Calu3 (cell line): ENCODE measurements at places on chromosomes 16 and 17.
A peak's percentile ranks its signal among the peaks of the same experiment; 100 is the strongest.

GRCh38 chr17:82875407-82875856, 35.6 kb upstream of the ZNF750 start:
- DNase-seq = no peak

GRCh38 chr17:44065668-44066203, 735 bp downstream of the LSM12 start:
- DNase-seq = no peak

DNA sequence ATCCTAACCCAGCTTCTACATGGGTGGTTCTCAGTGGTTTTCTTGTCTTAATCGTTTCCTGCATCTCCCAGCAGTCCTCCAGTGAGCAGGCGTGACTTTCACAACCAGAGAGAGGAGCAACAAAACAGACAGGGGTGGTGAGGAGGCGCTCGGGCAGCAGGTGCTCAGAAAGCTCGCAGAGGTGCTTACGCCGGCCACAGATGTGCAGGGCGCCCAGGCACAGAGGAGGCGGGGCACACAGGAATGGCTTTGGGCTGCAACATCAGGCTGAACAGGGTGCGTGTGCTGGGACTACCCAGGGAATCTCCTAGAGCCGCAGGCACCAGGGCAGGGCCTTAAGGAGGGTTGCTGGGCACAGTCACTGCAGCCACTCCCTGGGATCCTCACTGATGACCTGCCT, 32.6 kb downstream of the KLHDC4 start:
- DNase-seq = no peak

- no peak for DNase-seq
Observed at GRCh38 chr17:82237746-82238471, 9.1 kb downstream of the SLC16A3 start.

- no peak for DNase-seq
Observed at GRCh38 chr16:89292443-89293078, 75.1 kb downstream of the ZNF778 start.

- DNase-seq = peak; percentile 98
Observed at GRCh38 chr17:3004150-3004801, 59.1 kb downstream of the OR1D5 start.

GRCh38 chr17:83096401-83097224, 17.2 kb downstream of the METRNL start:
- peak; percentile 80 for DNase-seq

DNA sequence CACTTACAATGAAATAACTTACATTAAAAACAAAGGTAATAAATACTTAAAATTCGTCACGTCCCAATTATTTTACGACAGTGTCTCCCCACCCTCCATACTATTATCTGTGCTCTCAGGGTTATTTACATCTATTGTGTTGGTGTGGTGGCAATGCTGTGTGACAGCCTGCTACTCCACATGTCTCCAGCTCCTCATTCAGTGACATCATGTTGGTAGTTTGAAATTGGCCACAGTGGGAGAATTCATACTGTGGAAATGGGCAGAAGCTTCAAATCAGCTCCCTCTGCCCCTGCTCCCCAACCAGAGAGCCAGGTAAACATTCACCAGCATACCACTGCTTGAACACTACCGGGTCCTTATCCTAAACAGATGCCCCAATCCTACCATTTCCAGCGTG, 6.3 kb downstream of the TNS4 start:
- no peak for DNase-seq

GRCh38 chr16:55526441-55526840, 17.6 kb downstream of the LPCAT2 start:
- no peak for DNase-seq

DNA sequence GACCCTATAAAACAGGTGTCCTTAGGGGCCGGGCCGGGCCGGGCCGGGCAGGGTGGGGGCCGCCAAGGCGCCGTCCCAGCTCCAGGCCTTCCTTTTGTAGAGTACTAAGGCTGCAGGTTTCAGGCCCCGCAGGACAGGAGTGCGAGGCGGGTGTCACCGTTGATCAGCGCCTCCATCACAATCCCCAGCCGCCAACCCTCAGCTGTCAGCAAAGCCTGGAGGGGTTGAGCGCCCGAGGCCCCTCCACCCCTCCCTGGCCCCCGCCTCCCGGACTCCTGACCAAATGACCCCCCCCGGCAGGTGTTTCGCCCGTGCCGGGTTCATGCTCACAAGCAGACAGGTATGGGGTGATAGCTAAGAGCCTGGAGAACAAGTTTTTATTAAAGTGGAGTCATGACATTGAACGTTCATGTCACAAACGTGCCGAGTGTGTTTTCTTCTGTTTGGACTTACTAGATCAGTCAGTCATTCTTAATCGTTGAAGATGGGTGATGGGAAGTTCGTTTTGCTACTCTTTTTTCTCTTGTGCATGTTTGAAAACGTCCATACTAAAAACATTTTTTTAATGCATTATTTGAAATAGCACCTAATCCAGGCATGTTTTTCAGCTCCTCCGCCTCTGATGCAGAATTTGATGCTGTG, 534 bp downstream of the ARL2BP start:
- no peak for DNase-seq

DNA sequence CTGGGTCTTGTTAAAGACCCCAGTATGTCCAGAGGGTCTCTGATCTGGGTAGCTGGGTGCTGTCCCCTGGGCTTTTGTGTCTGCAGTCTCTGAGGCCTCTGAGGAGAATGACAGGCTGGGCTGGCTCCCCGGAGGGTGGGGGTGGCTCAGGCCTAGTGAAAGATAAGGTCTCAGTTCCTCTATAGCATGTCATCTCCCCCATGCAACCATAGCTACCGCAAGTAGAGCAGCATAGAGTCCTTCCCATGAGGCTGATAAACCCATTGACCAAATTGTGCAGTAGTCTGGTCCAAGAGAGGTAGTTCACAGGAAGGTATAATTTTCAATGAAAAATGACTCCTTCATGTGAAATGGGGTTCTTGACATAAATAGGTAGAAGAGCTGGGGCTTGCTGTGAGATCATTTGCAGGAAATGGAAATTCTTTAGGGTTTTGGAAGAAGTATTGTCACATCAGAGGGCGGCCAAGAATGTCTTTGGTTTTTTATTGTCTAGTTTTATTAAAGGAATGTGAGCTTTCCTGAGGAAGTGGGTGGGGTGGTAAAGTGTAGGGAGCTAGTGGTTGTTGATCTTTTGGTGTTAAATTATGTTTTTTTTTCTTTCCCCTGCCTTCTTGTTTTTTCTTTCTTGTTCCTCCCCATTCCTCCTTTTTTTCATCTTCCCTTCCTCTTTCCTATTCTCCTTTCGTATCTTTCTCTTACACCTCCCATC, 21.0 kb downstream of the SLC7A6OS start:
- no peak for DNase-seq

- DNase-seq = no peak
Observed at GRCh38 chr17:69954241-69954925, 120.6 kb upstream of the KCNJ16 start.

- DNase-seq = no peak
Observed at GRCh38 chr17:77366206-77366557, 225.4 kb downstream of the SEC14L1 start.

- DNase-seq = no peak
Observed at GRCh38 chr16:4461250-4462085, 13.0 kb downstream of the NMRAL1 start.

DNA sequence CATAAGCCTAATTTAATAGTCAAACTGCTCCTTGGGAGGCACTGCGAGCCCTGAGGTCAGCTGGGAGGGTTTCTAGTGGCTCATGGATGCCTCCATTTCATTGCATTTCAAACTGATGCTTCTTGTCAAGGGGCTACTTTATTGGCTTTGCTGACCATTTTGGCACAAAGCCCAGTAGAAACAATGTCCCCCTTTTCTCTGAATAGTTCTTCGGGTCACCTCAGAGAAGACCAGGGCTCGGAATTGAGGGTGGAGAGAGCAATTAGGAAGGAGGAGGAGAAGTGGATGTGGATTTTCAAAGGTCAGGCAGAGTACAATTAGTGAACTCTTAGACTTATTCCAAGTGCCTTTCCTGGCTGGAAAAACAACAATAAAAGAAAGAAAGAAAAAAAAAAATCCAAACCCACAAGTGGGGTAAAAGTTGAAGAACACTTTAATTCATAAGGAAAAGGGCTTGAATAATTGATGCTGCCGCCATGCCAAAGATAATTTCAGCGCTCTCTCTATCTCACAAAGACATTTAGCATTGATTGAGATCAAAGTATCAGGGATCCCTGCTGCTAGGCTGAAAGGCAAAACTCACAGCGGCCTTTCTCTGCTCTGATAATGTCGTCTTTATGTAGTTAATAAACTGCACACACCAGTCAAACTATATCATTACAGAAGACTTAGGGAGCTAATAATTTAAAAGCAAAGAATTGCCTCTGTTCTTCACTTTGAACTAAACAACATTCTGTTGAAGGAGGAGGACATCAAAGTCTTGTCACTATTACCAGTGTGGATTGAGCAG, 122.7 kb downstream of the RGS9 start:
- DNase-seq = no peak

DNA sequence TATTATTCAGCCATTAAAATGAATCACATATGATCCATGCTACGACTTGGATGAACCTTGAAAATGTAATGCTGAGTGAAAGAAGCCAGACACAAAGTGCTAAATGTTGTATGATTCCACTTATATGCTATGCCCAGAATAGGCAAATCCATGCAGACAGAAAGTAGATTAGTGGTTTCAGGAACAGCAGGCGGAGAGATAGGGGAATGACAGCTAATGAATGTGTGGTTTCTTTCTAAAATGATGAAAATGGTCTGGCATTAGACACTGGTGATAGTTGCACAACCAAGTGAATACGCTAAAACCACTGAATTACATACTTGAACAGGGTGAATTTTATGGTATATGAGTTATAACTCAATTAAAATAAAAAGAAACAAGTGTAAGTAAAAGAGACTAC, 121.8 kb upstream of the NOG start:
- DNase-seq = no peak

- DNase-seq = peak; percentile 44
Observed at GRCh38 chr16:11058832-11059231, 114.5 kb downstream of the CLEC16A start.

DNA sequence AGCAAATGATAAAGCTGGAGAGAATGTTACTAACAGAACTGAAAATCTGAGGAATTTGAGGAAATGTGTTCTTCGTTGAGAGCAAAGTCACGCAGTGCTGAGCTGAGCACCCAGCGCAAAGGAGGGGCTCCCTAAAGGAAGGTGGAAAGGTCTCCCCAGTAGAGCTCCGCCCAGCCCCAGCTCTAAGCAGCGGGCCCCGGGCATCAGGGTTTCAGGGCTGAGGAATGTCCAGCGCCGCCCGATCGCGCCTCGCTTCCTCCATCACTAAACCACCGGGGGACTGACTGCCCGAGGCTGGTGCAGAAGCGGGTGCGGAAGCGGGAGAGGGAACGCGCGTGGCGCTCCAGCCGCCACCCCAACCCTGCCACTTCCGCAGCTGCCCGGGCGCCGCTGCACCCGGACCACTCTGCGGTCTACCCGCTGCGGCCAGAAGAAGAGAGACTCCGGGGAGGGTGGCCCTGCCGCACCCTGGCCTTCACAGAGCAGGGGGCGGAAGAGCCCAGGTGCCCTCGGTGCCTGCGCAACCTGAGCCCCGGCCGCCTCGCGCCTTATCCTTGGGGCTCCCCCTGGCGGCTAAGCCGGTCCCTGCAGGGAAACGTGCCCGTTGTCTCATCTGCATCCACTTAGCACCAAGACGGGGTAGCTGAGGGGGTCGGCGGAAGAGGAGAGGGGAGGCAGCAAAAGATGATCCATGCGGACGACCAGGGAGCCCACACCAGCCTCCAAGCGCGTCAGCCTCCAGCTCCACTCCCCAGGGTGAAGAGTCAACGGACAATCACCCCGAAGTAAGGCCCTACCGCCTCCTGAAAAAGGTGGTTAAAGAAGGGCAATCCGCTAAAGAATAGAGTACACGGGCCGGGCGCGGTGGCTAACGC, 12.4 kb upstream of the GUCY2D start:
- peak; percentile 89 for DNase-seq

DNA sequence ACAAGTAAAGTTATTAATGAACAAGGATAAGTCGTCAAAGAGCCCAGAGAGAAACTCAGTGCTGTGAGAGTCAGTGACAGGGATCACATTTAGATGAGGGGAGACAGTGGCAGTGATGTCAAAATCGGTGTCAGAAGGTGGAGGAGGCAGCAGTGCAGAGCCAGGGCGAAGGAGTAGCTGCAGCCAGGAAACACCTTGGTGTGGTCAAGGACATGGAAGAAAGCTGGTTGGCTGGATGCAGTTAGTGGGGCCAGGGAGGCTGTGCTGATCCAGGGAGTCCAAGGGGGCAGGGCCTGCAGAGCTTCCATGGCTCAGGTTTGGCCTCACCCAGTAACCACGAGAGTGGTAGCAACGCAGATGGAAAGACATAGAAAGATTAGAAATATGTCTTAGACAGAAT, 50.7 kb upstream of the ADORA2B start:
- DNase-seq = no peak

DNA sequence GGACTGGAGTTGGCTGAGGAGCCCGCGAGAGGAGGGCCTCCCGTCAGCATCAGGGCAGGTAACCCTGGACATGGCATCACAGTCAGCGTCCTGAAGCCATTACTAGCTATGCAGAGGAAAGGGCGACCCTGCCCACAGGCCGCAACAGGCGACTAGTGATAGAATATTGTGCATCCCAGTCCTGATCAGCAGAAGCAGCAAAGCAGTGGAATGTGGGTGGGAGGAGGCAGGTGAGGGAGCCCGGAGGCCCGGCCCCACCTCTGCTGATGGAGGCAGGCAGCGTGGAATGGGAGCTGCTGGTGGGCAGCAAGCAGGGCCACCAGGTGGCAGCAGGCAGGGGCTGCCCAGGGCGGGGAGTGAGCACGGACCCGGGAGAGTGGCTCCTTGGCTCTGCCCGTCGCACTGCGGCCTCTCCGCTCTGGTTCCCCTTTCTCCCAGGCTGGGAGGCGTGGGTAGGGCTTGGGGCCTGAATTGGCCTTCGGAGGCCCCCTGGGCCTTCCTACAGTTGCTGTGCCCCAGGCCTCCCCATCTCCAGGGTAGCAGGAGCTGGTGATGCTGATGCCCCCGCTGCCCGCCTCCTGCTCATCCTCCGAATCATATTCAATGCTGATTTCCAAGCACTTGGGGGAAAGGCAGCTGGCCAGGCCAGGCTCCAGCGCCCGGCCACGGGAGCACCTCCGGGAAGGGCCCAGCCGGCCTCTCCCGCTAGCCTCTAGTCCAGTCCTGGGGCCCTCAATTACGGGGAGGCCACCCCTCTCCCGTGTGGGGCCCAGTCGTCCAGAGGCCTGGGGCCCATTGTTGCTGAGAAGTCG, 20.2 kb downstream of the TSPOAP1 start:
- DNase-seq = peak; percentile 21

DNA sequence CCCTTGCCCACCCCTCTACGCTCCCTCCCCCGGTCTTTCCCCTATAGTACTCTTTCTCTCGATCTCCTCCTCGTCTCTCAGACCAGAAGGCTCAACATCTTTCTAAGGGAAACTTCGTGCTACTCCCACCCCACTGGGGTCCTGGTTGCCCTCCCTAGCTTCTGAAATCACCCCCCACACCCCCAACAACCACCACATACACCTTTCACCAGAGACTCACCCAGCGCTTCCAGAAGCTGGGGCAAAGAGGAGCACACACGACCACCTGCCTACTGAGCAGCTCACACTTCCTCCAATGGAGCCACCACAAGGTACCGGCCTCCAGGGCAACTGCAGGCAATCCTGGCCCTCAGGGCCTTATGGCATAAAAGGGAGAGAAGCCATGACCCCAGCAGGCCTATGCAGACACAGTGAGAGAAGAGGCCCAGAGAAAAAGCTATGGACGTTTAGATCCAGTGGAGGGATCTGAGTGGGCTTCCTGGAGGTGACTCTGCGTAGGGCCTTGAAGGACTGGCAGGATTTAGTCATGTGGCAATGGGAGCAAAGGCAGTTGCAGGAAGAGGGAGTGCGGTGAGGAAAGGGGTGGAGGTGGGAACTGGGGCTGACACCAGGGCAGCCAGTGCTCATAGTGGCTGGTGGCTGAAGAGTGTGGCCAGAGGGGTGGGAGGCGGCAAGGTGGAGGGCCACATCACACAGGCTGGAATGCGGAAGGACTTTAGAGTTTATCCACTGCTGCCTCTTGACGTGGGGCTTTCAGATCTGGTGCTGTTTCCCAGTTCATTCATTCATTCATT, 12.1 kb upstream of the TMEM92 start:
- peak; percentile 29 for DNase-seq
